NCI-H1930 (cell line): ENCODE measurements at places on chromosomes 7 and 10.

- no peak for DNase-seq
Observed at GRCh38 chr10:71973777-71974488, 9.7 kb downstream of the CHST3 start.

DNA sequence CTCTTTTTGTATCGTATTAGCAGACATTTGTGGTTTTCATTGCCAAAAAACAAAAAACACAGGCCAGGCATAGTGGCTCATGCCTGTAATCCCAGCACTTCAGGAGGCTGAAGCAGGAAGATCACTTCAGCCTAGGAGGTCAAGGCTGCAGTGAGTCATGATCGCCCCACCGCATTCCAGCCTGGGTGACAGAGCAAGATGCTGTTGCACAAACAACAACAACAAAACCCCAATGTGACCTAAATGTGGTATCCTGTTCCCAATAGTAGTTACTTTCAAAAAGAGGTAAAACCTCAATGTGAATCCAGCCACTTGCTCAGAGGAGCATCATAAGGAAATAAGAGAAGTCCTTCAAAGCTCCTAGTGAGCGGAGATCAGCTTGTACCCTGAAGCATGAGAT, 45.8 kb upstream of the SKAP2 start:
- no peak for DNase-seq

DNA sequence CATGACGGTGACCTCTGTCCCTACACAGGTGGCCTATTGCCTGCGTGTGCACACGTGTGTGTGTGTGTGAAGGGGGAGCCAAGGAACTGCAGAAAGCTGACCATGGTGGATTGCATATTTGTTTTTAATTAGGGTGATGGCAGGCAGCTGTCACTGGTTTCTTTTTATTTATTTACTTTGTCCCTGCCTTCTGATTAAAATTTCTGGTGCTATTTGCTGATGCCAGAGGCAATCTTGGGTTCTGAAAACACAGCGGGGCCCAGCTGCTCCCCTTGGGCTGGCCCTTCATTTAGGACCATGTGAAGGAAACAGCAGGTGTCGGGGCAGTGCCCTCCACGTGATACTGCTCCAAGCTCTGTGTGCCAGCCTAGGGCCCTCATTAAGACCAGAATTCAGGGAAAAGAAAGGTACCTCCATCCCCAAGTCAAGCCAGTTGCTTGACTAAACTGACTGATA, 71.3 kb upstream of the PODXL start:
- DNase-seq: no peak

- DNase-seq: no peak
Observed at GRCh38 chr7:115047958-115048720, 126.2 kb downstream of the MDFIC start.

DNA sequence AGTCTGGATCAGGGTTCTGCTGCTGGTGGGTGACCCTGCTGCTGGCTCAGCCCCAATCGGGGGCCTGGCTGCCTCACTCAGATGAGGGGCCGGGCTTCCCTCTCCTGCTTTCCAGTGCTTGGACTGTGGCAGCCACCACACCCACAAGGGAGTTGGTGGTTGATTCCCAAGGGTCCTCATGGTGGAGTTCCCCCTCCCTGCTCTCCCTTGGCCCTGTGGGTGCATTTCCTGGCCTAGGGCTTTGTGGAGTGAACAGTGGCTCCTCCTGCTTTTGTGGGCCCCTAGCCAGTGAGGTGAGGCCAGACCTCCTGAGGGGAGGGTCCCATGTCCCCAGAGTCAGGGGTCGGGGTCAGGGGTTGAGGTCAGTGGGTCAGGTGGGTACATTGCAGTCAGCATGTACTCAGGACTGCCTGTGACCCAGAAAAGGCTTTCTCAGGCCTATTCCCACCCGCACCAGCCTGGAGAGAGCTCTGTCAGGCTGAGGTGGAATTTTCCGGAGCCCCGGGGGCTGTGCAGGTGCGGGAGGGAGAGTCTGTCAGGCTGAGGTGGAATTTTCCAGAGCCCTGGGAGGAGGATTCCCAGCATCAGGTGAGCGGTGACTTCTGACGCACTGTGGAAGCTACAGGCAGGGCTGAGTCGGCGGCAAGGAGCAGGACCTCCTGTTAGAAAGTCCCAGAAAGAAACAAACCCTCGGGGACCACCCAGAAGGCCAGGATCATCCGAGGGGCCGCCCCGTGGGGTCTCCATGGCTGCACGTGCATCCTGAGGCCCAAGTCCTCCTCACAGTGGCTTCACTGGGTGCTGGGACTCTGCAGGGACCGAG, 94.4 kb upstream of the INSIG1 start:
- DNase-seq: no peak

DNA sequence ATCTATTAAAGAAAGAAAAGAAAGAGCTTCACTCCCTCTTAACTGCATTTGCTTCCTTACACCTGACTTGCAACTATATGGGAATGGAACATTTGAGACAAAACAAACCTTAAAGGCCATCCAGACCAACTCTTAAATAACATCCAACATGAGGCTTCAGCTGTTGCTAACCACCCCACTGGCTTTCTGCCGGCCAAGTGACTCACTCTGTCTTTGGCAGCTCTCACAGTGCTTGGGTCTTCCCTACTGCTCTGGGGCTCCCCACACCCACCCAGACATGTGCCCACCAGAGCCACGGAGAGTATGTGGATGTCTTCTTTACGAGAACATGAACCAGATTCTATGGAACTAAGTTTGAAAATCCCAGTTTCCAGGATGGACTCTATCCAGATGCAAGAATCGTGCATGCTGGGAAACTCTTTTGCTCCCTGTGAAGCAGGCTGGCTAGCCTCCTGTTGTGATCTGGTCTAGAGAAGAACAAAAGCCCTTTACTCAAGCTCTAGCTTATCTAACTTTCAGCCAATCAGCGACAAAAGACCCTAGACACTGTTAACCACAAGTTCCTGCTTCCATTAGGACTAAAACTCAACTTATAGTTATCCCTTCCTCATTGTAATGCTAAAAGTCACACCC, 245.7 kb downstream of the TCERG1L start:
- DNase-seq: no peak

GRCh38 chr7:33906697-33907096, 1.4 kb downstream of the BMPER start:
- no peak for DNase-seq

- DNase-seq: no peak
Observed at GRCh38 chr10:32149252-32149955, 93.2 kb upstream of the KIF5B start.

DNA sequence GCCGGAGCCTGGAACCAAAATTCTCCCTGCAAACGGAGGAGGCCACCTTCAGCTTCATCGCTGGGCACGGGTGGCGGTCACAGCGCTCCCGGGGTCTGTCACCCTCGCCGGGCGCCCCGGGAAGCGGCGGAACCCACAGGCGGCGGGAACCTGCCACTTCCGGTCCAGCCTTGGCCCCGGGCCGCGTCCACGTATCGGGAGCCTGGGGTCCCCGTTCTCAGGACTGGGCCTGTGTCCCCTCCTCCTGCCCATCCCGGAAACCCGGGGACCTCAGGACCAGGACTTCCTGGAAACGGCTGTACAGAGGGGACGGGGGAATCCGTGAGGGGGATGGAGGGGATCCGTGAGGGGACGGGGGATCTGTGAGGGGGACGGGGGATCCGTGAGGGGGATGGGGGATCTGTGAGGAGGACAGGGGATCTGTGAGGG, 25.4 kb downstream of the PDGFA start:
- no peak for DNase-seq

GRCh38 chr7:127348247-127348631, 44.3 kb downstream of the ZNF800 start:
- no peak for DNase-seq

DNA sequence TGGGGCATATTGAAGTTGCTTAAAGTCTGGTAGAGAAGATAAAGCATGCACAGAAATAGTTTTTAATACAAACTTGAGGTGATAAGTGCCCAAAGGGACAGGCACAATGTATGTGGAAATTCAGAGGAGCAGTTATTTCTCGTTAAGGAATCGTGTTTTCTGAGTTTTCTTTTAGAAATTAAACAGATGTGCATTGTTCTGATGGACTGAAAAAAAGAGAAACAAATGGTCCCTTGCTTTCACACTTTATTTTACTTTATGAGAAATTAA, 45.6 kb downstream of the CNNM2 start:
- no peak for DNase-seq

DNA sequence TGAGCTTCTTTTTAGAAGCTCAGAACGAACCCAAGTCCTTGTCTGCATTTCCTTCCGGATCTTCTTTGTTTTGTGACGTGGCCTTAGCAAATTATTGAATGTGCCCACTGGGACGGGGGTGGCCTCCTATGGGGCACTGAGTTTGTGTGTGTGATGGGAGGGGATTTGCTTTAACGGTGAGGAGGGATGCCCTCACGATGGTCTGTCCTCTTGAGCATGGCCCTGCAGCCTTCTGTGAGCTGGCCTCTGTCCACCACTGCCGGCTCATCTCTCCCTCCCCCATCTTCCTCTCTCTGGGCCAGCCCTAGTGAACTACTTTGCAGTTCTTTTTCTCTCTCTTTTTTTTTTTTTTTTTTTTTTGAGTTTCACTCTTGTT, 62.9 kb upstream of the MKRN1 start:
- no peak for DNase-seq

GRCh38 chr7:107162475-107162874, 6.3 kb upstream of the HBP1 start:
- no peak for DNase-seq

DNA sequence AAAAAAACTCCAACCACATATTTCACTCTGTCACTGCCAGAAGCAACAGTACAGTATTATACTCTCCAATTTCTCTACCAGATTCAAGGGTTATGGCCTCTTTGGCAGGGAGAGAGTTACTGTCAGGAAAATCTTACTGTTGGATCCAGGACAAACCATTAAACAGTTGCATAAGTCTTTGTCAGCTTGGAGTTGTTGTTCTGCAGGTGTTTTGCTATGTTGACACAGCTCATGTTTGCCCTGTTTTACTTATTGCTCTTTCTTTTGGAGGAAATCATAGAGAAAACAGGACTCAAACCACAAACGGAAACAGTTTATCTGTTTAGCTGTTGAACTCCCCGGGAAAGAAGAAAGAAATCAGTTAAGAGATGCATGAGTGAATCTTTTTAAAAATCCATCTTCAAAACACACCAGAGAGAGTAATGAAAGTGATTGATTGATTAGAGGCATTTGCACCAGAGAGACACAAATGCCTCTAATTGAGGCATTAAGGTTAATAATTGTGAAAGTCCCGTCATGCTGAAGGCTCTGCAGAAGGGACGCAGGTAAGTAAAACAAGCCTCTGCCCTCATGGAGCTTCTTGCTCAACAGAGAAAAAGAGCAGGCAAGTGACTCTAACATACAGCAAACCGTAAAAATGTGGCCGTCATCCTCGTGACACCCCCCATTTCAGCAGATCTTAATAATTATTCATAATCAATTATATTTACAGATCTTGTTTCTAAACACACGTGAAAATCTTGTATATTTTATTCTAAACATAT, 38.7 kb upstream of the ARHGAP21 start:
- DNase-seq: no peak

GRCh38 chr10:85407088-85407487, 959.5 kb downstream of the GRID1 start:
- no peak for DNase-seq

DNA sequence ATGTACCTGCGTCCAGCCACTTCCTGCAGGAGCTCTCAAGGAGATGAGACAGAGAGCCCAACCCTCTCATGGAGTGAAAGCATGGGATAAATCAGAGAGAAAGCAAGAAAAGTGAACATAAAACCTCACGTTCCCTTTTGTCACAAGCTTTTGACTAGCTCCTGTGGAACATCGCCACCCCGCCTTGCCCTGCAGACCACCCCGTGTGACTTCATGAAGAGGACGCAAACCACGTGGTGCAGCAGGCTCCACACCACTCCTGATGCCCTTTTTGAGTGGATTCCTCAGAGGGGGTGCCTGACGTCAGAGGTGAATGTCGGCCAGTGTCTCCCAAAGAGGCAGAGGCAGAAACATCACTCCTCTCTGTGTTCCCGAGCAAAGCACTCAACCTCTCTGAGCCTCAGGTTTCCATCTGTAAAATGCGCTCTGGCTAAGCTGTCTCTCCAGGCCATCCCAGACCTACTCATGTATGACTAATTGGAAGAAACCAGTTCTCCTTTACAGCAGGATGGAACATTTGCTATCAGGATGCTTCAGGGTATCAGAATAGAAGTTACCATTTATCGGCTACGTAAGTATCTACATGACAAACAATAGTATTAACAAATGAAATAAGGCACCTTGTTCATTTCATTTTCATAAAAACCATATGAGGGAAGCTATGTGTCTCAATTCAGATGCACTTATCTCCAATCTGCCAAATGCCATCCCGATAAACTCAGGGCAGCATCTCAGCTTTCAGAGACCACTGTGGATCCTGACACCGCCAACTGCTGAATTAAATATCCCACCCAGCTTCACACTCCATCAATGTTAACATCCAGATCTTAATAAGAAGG, 5.3 kb downstream of the ZNF488 start:
- no peak for DNase-seq

GRCh38 chr7:12649348-12649747, 38.1 kb upstream of the ARL4A start:
- DNase-seq: no peak

GRCh38 chr7:18873734-18874336, 243.6 kb downstream of the TWIST1 start:
- DNase-seq: no peak

GRCh38 chr10:72328829-72329204, 25.9 kb downstream of the DNAJB12 start:
- no peak for DNase-seq

DNA sequence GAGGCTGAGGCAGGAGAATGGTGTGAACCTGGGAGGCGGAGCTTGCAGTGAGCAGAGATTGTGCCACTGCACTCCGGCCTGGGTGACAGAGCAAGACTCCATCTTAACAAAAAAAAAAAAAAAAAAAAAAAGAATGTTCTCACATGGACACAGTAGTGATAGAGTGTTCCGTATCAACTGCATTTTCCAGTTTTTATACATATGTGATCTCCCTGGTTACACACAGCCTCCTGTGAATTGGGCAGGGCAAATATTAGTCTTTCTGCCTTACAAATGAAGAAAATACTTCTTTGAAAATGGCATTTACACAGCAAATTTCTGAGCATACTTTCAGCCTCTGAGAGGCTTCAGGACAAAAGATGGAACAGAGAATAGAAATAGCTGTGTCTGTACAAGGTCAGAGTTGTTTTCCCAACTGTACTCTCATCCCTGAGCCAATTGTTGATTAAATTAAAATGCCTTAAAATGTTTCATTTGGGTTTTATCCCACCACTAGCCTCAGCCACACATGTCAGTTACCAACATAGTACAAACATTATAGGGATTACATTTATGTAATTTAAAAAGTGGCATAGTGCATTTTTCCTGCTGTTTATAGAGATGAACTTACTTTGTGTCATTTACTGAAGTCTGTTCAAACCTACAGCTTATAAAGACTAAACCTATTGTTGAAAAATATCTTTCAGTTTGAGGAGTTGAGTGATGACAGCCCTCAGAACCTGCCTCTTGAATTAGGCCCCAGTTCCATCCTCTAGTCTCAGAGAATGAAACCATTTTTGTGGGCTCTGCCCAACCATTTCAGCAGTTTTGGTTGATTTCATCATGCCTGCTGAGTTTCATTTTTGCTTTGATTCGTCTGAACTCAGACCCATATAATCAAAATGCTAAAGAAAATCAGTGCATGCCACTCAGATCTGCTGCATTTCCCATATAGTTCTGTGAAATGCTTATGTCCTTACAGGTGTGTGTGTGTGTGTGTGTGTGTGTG, 609.4 kb upstream of the C7orf33 start:
- no peak for DNase-seq
